ENCODE measurements at places on chromosomes 2 and 18.
A peak's percentile ranks its signal among the peaks of the same experiment; 100 is the strongest.

DNA sequence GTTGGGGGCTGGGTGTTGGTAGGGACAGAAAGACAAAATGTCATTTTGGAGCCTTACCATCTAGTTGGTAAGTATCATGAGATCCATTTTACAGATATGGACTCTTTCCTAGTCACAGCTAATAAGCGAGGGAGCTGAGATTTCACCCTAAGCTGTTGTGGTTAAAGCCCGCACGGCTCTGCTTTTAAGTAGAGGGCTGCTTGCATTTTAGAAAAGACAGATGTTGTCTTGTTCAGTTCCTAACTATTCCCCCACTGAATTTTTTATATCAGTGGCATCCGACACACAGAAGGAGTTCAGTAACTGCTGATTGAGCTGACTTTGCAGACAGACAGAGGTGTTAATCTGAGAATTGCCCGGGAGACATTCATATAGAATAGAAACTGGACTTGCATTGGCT is 3.7 kb downstream of the QPCT start:
- DNase-seq = no peak

- DNase-seq = no peak
Observed at GRCh38 chr2:42959234-42960001, 167.0 kb upstream of the HAAO start.

GRCh38 chr2:220275454-220275853 is 648.0 kb downstream of the SLC4A3 start:
- no peak for DNase-seq

DNA sequence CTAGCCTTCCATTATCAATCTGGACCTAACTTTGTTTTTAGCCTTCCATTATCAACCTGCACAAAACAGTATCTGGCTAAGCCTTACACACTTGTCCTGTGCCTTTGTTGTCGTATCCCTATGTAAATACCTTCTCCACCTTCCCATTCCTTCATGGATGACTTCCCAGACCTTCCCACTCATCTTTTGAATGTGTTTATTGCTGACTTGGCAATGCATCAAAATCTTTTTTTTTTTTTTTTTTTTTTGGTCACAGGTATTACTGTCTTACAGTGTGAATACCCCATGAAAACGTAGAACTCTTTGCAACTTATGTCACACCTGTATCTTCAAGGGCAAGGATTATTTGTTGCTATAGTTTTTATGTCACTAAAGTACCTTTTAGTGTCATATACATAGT is 25.7 kb downstream of the RPE start:
- DNase-seq = no peak

DNA sequence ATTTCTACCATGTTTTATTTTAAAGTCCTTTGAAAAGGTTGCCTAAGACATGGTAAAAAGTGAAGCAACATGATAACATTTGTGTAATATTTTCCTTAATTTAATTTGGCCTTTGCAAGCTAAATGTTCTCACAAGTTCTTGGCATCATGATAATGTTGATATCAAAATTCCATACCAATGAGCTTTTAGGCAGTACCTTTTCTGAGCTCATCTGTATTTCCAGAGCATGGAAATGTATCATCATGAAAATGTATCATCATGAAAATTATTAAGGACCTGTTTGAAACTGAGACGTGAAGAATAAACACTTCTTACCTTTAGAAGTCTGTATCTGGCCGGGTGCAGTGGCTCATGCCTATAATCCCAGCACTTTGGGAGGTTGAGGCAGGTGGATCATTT is 73.8 kb downstream of the VWC2L start:
- DNase-seq = no peak

DNA sequence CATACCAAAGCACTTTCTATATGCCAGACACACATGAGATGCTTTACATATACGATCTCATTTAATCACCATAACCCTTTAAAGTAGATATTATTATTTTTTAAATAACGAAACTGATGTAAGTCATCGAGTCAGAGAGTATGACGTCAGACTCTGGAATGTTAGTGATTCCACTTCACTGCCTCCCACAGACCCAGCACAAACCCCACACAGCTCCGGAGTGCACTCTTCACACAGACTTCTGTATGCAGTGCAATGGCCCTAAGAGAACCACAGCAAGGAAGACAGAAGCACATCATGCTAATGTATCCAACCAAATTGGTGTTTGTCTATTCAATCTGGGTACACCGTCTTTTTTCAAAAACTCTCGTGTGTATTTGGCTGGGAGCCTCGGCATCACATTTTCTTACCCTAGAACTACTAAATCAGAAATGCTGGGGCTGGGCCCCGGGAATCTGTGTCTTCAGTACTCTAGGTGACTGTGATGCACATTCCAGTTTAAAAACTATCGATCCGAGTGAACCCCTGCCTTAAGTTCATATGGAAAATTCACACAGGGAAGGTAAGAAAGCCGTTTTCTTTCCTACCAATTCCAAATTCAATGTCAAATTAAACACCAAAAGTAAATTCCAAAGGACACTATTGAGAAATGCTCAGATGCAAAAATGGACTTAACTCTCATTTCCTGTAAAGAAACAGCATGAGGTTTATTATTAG is 117.7 kb upstream of the ACVR1C start:
- DNase-seq = no peak

DNA sequence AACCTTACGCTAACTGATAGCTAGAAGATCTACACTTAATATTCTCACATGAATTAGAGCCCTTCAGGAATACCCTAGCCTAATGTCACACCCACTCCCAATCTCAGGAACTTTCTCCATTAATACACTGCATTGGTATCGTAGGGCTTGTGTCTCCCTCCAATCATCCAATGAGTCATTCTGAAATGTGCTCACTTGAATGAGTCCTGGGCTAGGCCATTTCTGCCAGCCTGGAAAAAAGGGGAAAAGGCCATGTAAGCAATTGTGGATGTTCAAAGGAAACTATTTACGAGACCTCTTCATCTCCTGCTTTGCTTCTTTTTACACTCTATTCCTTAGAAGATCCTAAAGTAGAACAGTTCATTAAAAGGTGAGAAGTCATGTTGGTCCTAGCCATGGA is 18.8 kb downstream of the ZEB2 start:
- no peak for DNase-seq

DNA sequence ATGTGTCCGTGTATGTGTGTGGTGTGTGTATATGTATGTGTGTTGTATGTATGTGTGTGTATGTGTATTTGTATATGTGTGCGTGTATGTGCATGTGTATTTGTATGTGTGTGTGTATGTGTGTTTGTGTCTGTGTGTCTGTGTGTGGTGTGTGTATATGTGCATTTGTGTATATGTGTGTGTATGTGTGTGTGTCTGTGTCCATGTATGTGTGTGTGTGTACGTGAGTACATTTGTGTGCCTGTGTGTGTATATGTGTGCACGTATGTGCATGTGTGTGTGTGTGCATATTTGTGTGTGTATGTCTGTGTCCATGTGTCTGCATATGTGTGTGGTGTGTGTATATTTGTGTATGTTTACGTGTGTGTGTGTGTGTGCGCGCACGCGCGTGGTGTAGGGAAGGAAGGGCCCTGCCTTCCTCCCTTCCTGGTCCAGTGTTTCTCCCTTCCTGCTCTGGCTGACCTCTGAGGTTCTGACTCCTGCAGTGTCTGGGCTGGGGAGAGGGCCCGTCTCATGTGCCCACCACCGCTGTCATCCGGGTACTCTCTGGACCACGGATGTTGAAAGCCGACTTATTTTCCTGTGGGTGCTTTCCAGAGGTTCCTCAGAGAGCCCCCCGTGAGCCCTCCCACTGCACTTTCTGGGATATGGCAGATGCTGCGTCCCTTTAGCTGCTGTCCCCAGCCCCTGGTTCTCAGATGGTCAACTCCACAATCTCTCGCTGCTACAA is 209.5 kb downstream of the DYSF start:
- no peak for DNase-seq

GRCh38 chr2:196289000-196289399 is 117.6 kb upstream of the STK17B start:
- no peak for DNase-seq

DNA sequence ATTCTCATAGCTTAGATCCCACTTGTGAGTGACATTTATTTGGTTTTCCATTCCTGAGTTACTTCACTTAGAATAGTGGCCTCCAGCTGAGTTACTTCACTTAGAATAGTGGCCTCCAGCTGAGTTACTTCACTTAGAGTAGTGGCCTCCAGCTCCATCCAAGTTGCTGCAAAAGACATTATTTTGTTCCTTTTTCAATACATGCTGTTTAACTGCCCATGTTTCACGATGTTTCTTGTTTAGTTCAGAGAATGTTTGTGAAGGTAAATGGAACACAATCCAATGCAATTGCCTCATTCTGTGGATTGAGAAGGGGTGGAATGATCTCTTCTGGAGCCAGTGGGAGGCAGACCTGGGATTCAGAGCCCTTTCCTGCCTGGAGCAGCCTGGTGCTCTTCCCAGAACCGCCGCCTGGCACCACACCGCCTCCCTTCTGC is 273.5 kb upstream of the ATP5MC3 start:
- DNase-seq = no peak

- DNase-seq = no peak
Observed at GRCh38 chr2:125634662-125635061, 1021.3 kb upstream of the GYPC start.

DNA sequence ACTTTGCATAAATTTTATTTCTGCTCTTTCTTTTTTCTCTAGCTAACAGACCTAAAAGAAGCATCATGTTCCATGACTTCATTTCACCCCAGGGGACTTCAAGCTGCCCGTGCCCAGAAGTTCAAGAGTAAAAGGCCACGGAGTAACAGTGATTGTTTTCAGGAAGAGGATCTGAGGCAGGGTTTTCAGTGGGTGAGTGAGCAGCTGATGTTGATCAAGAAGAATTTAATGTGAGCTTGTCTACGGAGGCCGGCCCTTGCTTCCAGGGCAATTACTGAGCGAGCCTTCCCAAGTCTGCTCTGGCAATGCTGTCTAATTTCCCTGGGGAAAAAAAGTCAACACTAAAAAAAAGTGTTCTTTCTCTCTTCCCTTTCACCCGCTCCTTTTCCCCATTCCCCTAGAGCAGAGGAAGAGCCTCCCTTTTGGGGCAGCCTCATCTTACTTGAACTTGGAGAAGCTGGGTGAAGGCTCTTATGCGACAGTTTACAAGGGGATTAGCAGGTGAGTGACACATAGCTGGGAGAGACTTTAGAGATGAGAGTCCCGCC is 1.2 kb downstream of the CDK15 start:
- no peak for DNase-seq

GRCh38 chr18:58527952-58528287 is 101.0 kb downstream of the ALPK2 start:
- no peak for DNase-seq

DNA sequence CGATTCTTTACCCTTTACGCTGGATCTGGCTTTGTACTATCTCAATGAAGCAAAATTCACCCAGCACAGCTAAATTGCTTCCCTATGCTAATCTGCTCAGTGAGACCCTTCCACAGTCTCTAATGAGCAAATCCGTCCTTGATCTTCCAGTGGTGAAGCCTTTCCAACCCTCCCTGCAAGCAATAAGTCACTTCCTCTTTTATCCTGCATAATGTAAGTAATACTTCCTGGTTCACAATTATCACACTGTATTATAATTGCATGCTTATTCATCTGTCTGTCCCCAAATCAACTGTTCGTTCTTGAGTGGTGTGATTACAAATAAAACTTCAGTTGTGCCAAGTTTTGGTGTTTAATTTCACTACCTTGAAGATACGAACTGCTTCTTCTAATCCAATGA is 404.0 kb downstream of the ADCYAP1 start:
- DNase-seq = no peak

GRCh38 chr2:20580690-20581437 is 70.0 kb downstream of the HS1BP3 start:
- DNase-seq = no peak

DNA sequence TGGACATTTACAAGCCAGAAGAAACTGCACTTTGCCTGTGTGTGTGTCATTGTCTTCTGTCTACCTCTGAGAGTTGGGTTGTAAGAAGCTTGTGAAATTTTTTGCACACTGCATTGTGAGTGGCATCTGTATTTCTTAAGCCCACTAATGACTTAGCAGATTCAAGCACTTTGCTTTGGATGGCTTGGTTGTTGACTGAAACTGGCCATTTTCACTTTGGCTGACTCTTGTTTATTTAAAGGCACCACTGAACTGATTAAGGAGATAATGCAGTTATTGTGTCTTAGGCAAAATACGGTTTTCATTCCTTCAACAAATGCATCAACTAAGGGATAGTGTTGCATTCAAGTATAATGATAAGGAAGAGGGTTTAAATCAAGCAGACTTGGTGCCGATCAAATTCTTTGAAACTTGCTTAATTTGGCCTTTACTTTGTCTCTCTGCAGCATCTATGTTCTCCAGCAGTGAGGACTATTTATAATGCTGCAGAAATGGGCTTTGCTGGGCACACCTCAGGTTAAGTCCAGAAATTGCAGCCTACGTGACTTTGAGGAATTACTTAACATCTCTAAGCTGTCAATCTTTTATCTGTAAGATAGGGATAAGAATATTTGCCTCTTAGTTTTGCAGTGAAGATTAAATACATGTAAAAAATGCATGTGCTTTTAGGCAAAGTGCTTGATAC is 142.0 kb downstream of the CCDC85A start:
- DNase-seq = no peak

GRCh38 chr2:203225423-203226039 is 13.3 kb upstream of the CYP20A1 start:
- peak; percentile 23 for DNase-seq

- no peak for DNase-seq
Observed at GRCh38 chr18:72868585-72869225, 918 bp upstream of the NETO1 start.

DNA sequence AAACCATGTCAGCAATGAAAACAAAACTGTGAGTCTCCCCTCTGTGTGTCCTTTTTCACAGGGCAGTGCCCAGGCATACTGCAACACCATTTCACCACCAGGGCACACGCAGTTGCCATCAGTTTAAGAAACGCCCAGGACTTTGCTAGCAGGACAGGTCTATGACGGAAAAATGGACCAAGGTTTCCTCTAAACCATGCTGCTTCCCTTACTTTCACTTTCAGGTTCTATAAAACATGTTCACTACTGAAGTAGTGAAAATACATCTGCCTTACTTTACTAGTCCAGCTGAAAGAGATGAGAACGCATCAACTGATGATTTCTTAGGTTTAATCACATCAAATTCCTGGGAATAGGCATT is 110.5 kb downstream of the TCF4 start:
- peak; percentile 1 for DNase-seq

- DNase-seq = no peak
Observed at GRCh38 chr18:6785001-6785400, 55.5 kb downstream of the ARHGAP28 start.

- no peak for DNase-seq
Observed at GRCh38 chr2:134934641-134935040, 16.0 kb downstream of the CCNT2 start.

DNA sequence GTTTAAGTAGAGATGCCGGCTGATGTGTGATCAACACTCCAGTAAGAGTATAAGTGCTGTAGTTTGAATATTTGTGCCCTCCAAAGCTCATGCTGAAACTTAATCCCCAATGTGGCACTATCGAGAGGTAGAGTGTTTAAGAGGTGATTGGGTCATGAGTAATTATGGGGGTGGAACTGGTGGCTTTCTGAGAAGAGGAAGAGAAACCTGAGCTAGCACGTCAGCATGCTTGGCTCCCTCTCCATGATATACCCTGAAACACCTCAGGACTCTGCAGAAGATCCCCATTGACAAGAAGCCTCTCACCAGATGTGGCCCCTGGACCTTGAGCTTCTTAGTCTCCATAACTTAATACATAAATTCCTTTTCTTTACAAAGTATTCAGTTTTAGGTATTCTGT is 584.8 kb downstream of the TSN start:
- no peak for DNase-seq
